Hepatocyte (in vitro differentiated cells): ENCODE measurements at places on chromosomes 1 and 21.

GRCh38 chr1:180946056-180946455 is 33.4 kb downstream of the KIAA1614 start:
- no peak for DNase-seq

DNA sequence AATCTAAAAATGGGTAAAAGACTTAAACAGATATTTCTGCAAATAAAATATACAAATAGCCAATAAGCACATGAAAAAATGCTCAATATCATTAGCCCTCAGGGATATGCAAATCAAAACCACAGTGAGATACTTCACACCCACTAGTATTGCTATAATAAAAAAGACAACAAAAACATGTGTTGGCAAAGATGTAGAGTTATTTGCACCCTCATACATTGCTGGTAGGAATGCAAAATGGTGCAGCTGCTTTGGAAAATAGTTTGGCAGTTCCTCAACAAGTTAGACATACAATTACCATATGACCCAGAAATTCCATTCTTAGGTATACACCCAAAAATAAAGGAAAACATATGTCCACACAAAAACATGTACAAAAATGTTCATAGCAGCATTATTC is 30.2 kb downstream of the ZZZ3 start:
- no peak for DNase-seq

GRCh38 chr21:31151156-31152045 is 113.1 kb upstream of the KRTAP19-8 start:
- DNase-seq: no peak

DNA sequence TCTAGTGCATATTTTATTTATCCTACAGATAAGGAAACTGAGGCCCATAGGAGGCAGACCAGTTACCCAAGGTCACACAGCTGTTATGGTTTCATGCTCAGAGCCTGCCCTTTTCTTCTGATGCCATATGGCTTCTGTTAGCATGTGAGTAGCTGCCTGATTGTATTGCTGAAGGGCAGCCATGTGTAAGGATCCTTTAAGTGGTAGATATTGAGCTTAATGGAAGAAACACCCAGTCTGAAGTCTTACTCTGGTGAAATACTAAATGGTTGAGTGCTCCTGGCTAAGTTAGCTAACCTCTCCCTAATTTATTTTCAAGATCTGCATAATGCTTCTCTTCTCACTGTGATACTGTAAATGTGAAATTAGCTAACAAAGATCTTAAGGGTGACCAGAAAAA is 30.9 kb downstream of the ADAMTS5 start:
- no peak for DNase-seq

- no peak for DNase-seq
Observed at GRCh38 chr1:22789356-22789994, 78.8 kb downstream of the EPHB2 start.

GRCh38 chr1:158148468-158148867 is 32.2 kb upstream of the CD1D start:
- DNase-seq: no peak

GRCh38 chr1:209042413-209042812 is 541.1 kb upstream of the CAMK1G start:
- no peak for DNase-seq

- DNase-seq: no peak
Observed at GRCh38 chr1:111232134-111232533, 4.6 kb downstream of the CHI3L2 start.

- no peak for DNase-seq
Observed at GRCh38 chr1:59803458-59804038, 11.2 kb upstream of the HOOK1 start.

- DNase-seq: no peak
Observed at GRCh38 chr1:91708691-91709090, 177.3 kb downstream of the TGFBR3 start.

DNA sequence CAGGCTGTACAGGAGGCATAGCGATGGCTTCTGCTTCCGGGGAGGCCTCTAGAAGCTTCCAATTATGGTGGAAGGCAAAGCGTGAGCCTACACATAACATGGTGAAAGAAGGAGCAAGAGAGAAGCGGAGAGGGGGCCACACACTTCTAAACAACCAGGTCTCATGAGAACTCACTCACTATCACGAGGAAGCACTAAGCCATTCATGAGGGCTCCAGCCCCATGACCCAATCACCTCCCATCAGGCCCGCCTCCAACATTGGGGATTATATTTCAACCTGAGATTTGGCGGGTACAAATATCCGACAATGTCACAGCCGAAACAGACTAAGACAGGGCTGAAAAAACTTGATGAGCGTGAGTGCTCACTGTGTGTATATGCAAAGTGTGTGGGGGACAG is 89.3 kb upstream of the CNIH3 start:
- DNase-seq: no peak

DNA sequence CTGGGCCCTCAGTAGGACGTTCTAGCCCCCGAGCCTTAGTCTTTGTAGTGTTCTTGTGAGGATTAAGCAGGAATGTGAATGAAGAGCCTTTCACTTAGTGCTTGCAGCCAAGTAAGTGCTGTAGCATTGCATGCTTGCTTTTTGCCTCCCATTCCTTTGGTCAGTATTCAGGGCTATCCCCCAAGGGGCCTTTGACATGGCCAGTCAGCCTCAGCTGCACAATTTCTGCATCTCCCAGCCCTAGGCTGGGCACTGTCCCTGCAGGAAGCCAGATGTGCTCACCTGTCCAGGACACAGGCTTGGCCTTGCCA is 30.5 kb downstream of the SOX13 start:
- DNase-seq: no peak

DNA sequence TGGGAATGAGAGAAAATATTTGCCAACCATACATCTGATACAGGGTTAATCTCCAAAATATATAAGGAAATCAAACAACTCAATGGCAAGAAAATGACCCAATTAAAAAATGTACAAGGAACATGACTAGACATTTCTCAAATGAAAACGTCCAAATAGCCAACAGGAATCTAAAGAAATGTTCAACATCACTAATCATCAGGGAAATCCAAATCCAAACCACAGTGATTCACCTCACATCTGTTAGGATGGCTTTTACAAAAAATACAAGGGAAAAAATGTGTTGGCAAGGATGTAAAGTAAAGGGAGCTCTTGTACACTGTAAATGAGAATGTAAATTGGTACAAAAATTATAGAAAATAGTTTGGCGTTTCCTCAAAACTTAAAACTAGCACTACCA is 54.7 kb upstream of the ZRANB2 start:
- no peak for DNase-seq

DNA sequence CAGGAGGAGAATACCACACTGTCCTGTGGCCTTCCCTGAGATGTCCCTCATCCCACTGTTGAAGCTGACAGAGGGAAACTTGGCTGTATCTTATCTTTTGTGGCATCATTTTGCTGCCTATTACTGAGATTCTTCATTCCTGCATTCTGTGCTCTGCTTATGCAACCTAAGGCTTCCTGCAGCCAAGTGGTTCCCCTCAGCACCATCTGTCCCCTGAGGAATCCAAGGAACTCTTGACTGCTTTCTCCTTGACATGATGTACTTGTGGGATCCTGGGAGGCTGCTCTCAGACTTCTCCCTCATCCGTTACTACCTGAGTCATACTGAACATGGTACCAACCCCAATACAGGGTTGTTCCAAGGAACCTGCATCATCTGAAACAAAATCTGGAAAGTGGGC is 21.1 kb upstream of the RIMKLA start:
- no peak for DNase-seq

DNA sequence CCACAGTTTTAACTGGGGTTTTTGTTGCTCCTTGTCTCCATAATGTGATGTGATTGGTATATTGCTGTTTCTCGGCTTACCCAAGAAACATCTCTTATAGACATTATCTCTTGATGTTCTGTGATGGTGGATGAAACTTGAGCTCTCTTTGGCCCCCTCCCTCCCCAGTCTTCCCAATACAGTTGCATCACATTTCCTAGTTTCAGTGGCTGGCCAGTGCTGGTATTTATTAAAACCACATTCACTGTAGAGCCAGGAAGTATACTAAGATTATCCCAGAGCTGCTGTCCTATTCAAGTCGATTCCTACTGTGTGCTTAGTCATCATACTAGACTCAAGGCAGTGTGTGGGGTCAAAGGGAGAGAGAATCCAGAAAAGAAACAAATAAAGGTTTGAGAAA is 244.4 kb downstream of the KAZN start:
- DNase-seq: no peak

- no peak for DNase-seq
Observed at GRCh38 chr1:214425101-214425500, 126.3 kb downstream of the PTPN14 start.

- peak; percentile 72 for DNase-seq
Observed at GRCh38 chr1:233025157-233025556, 74.7 kb downstream of the NTPCR start.

- DNase-seq: no peak
Observed at GRCh38 chr21:39384674-39385298, 35.9 kb upstream of the HMGN1 start.

GRCh38 chr1:1259540-1259939 is 13.0 kb upstream of the C1QTNF12 start:
- no peak for DNase-seq

GRCh38 chr1:108113496-108113895 is 86.6 kb downstream of the SLC25A24 start:
- DNase-seq: no peak

DNA sequence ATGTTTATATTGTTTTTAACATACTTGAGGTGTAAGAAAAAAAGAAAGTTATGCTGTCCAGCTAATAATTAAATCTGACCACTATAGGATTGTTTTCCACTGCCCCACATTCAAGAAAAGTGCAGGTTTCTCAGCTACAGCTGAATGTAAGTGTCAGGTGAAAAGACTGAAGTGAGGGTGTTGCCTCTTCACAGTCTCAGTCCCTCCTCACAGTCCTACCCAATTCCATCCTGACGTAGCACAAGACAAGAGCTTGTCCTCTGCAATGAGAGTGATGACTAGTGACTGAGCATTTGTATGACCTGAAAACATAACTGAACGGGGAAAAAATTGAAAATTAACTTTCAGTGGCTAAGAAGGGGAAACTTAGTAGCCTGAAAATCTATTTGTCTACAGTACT is 1039.5 kb downstream of the ADGRL2 start:
- DNase-seq: no peak

- peak; percentile 34 for DNase-seq
Observed at GRCh38 chr1:170114906-170115305, 30.9 kb upstream of the NTMT2 start.

GRCh38 chr1:53174971-53175913 is 21.4 kb upstream of the CPT2 start:
- no peak for DNase-seq

DNA sequence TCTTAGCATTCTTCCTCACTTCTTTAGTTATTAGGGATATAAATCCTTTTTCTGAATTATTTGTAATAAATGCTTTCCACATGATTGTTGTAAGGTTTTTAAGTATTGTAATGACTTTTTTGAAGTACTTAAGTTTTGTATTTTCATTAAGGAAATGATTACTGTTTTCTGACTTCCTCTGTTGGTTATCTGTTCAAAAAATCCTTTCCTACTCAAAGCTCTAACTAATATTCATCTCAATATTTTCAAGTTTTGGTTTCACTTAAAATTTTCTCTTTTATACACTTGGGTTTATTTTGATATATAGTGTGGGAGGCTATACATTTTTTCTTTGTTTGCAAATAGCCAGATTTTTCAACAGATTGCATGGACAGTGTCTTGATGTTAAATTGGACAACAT is 59.9 kb upstream of the NHLH2 start:
- DNase-seq: no peak

DNA sequence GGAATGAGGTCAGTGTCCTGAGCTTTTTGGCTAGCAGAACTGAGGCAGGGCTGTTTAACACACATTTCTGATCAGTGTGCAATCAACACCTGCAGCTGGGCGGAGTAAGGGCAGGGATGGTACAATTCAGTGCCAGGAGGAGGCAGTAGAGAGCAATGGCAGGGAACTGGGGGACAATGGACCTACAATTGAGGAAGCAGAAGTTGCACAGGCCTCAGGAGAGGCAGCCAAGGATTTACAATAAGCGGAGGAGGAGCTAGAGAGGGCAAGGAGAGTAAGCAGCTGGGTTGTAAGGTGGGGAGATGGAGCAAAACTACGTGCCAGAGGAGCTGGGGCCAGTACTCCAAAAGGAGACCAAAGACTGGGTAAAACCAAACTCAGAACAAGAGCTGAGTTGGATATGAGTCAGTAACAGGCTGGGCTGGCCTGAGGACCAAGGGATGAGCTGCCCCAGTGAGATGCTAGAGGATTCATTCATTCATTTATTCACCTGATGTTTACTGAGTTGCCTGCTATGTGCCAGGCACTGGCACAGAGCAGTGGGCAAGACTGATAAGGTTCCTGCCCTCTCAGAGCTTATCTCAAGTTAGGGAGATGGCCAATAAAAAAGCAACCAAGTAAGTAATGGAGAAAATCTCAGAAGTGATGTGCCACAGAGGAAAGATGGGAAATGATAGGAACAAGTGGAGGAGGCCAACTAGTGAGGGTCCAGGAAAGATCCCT is 10.4 kb upstream of the GALE start:
- DNase-seq: peak; percentile 65

- no peak for DNase-seq
Observed at GRCh38 chr1:55535724-55536544, 320.8 kb upstream of the USP24 start.

DNA sequence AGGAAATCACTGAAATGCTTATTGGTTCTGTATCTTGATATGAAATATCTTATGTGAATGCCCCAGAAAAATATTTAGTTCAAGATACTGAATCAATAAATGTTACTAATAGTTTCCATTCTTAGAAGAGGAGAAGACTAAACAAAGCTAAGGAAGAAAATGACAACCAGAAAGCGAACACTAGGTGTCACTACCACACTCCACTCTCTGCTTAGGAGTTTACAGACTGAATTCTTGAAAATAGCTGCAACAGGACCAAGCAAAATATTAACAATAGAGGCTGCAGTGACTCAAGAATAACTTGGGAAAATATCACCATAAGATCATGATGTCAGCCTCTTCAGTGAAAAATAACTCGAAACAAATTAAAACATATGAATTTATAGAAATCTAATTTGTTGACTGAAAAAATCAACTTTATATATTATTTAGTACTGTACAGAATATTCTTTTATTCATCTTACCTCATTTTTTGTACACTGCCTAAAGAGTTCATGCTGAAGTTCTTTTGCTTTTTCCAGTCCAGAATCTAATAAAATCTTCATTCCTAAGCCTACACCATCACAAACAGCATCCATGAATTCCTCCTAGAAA is 61.6 kb downstream of the KIF14 start:
- DNase-seq: peak; percentile 70

- DNase-seq: no peak
Observed at GRCh38 chr1:206890125-206891060, 6.8 kb upstream of the IL24 start.
